ENCODE measurements at places on chromosomes 4 and X.

GRCh38 chr4:39655876-39656275 is 17.2 kb upstream of the SMIM14 start:
- H3K27ac ChIP-seq: no peak overlapping the region
- H3K27me3 ChIP-seq: no peaks in the 10 kb centered on the region
- no peaks in the 10 kb centered on the region for H3K36me3 ChIP-seq
- no peak for DNase-seq
- peaks cover 31% of the 10 kb centered on the region for H3K4me1 ChIP-seq

GRCh38 chr4:91448668-91449330 is 855.0 kb upstream of the GRID2 start:
- H3K27me3 ChIP-seq: no peaks in the 10 kb centered on the region
- H3K36me3 ChIP-seq: no peaks in the 10 kb centered on the region
- no peak for DNase-seq

GRCh38 chr4:77911091-77911490 is 48.5 kb downstream of the MRPL1 start:
- H3K4me3 ChIP-seq: no peak overlapping the region
- H3K27me3 ChIP-seq: no peaks in the 10 kb centered on the region
- no peaks in the 10 kb centered on the region for H3K4me1 ChIP-seq

GRCh38 chr4:123304151-123304964 is 92.2 kb upstream of the SPRY1 start:
- DNase-seq: no peak
- no peaks in the 10 kb centered on the region for H3K36me3 ChIP-seq
- H3K27me3 ChIP-seq: no peaks in the 10 kb centered on the region
- no peaks in the 10 kb centered on the region for H3K4me1 ChIP-seq
- H3K4me3 ChIP-seq: no peak overlapping the region
- no peak overlapping the region for H3K27ac ChIP-seq

GRCh38 chr4:156970501-156971164 is 966 bp downstream of the PDGFC start:
- no peak overlapping the region for H3K27ac ChIP-seq
- peaks cover 18% of the 10 kb centered on the region for H3K27me3 ChIP-seq
- no peak for DNase-seq
- H3K4me3 ChIP-seq: no peak overlapping the region
- no peaks in the 10 kb centered on the region for H3K4me1 ChIP-seq
- no peaks in the 10 kb centered on the region for H3K36me3 ChIP-seq

GRCh38 chr4:101027721-101028120 is 319.6 kb downstream of the PPP3CA start:
- no peak for DNase-seq
- H3K36me3 ChIP-seq: no peaks in the 10 kb centered on the region
- no peak overlapping the region for H3K4me3 ChIP-seq

- no peak overlapping the region for H3K4me3 ChIP-seq
- no peaks in the 10 kb centered on the region for H3K27me3 ChIP-seq
- H3K27ac ChIP-seq: no peak overlapping the region
- H3K36me3 ChIP-seq: no peaks in the 10 kb centered on the region
- no peak for DNase-seq
Observed at GRCh38 chrX:63503541-63503940, 152.4 kb upstream of the SPIN4 start.

DNA sequence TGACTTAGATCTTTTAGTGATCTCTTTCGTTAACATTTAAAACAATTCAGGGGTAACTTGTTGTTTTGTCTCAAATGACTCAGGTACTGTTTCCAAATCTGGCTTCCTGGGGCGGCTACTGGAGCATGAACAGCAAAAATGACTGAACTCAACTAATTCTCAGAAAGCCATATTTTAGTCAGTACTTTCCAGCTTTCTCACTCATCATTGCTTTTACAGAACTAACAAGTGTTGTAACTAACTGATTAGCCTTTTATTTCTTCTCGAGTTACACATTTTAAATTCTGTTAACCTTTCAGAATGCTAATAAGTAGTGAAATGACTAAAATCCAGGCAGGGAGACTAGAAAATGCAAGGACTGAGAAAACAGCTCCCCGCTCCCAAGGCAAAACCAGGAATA is 55.3 kb downstream of the JADE3 start:
- H3K27ac ChIP-seq: 0 out of 2 replicates have a peak overlapping the region, but pooled peaks have one; percentile 31
- DNase-seq: peak; percentile 56
- H3K27me3 ChIP-seq: peaks cover 5% of the 10 kb centered on the region
- H3K4me3 ChIP-seq: no peak overlapping the region
- H3K36me3 ChIP-seq: no peaks in the 10 kb centered on the region
- H3K4me1 ChIP-seq: peaks cover 17% of the 10 kb centered on the region

- no peak for DNase-seq
- no peak overlapping the region for H3K4me3 ChIP-seq
- H3K36me3 ChIP-seq: no peaks in the 10 kb centered on the region
- H3K4me1 ChIP-seq: no peaks in the 10 kb centered on the region
- no peaks in the 10 kb centered on the region for H3K27me3 ChIP-seq
Observed at GRCh38 chrX:6382284-6382683, 152.6 kb downstream of the VCX3A start.

Measured in GM12878 (cell line).